ENCODE measurements at places on chromosomes 7 and 10.

- H3K36me3 ChIP-seq, result no peaks in the 10 kb centered on the region
- peaks cover 4% of the 10 kb centered on the region for H3K27me3 ChIP-seq
- no peak for DNase-seq
- no peak overlapping the region for H3K27ac ChIP-seq
- no peaks in the 10 kb centered on the region for H3K4me1 ChIP-seq
These were observed 62.5 kb downstream of the MPP7 start for GRCh38 chr10:28240400-28240799.

DNA sequence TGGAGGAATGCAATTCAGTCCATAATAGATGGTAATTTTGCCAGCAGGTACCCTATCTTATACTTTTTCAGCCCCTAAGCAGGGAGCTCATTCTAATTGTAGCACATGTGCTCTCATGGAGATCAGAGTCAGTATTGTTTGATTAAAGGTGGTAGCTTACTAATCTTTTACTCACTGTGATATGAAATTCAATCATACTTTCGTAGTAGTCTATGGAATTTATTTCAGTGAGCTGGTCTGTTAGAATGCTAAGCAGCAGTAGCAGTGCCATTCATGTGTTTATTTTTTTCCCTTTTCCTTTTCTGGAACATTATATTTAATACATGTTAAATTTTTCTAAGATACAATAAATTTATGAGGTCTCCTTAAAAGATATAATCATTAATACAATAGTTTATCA, 109.0 kb downstream of the ST7 start:
- no peak overlapping the region for H3K27ac ChIP-seq
- DNase-seq, result no peak
- no peaks in the 10 kb centered on the region for H3K27me3 ChIP-seq
- no peak overlapping the region for H3K4me3 ChIP-seq

- H3K36me3 ChIP-seq, result no peaks in the 10 kb centered on the region
- H3K4me3 ChIP-seq, result no peak overlapping the region
- H3K27me3 ChIP-seq, result no peaks in the 10 kb centered on the region
- peak; percentile 5 for DNase-seq
- no peak overlapping the region for H3K27ac ChIP-seq
These were observed 83.9 kb downstream of the CADPS2 start for GRCh38 chr7:122802301-122802751.

DNA sequence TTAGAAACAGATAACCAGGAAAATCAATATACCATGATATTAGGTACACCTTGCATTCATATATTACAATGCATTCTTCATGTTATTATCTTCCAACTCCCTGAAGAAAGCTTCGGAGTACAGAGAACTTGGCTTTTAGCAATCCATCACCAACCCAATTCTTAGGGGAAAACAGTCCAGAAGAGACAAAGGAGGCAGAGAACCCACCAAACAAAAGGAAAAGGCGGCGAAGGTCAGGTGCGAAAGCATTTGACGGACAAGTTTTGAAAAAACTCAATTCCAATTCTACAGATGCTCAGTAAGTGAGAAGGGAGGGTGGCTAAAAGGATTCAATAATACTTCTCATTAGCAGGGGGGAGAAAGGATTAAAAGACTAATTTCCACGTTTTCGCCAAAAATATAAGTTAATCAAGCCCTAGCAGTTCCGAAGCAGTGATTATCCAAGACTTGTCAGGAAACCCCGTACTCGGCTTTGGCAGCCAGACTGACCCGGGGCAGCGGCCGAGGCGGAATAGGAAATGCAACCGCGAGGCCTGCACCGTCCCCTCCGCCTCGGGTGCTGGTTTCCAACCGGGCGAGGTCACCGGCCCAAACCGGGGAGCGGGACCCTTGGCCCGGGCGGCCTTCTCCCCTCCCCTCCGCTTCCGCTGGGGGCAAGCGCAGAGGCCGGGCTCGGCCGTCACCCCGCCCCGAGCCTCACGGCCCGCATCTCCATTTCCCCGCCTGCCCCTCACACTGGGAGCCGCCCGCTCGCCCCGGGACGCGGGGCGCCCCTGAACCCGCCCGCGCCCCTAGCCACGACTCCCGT, 747 bp downstream of the GDI2 start:
- H3K27me3 ChIP-seq, result no peaks in the 10 kb centered on the region
- H3K27ac ChIP-seq, result peak overlapping the region; percentile 99
- H3K4me1 ChIP-seq, result peaks cover 8% of the 10 kb centered on the region
- H3K4me3 ChIP-seq, result peak overlapping the region; percentile 87
- peaks cover 6% of the 10 kb centered on the region for H3K36me3 ChIP-seq

Data from muscle of leg (tissue), 16 donors.